T-cell (primary cell): ENCODE measurements at places on chromosomes 3 and 15.

DNA sequence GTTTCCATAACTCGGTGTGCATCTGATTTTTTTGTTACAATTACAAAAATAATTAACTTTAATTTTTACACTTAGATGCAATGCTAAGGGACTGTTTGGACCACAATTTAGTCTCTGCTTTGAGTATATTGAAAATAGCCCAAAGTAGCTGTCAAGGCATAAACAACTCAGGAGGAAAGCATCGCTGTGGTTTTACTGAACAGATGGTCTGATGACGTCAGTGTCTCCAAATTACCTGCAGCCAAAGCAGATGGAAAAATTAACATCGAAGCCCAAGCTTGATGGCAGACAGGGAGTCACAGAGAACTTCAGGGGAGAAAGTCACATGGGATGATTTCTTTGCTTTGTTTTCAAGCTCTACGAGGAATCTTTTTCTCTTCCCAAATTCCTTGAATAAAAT lies 83.1 kb upstream of the PLCL2 start:
- DNase-seq, result no peak

- no peak for DNase-seq
Measured at GRCh38 chr3:186807231-186807630, 949 bp upstream of the RFC4 start.

GRCh38 chr3:133894353-133895207 lies 1.1 kb downstream of the RAB6B start:
- no peak for DNase-seq

GRCh38 chr3:37995652-37996641 lies 5.4 kb downstream of the VILL start:
- DNase-seq, result no peak

GRCh38 chr3:130786306-130786705 lies 39.7 kb upstream of the PIK3R4 start:
- no peak for DNase-seq

- no peak for DNase-seq
Measured at GRCh38 chr3:28320981-28321380, 27.5 kb upstream of the ZCWPW2 start.

GRCh38 chr15:78301326-78301725 lies 1.9 kb upstream of the SKIC8 start:
- DNase-seq, result no peak

DNA sequence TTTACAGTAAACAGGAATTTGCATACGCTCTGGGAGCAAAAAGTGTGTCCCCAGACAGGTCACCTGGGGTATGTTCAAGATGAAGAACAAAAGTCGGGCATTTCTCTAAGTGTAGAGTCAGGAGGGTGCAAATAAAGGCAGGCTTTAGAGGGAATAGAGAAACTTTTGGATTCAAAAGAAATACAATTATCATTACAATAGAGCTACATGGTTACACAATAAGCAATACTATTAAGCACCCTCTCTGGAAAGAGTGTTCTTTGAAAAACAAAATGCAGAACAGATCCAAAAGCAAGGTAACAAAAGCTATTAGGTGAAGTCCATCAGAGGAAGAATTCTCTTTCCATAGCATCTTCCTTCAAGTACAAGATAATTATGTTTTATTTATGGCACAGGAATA lies 679.7 kb downstream of the FHIT start:
- no peak for DNase-seq

DNA sequence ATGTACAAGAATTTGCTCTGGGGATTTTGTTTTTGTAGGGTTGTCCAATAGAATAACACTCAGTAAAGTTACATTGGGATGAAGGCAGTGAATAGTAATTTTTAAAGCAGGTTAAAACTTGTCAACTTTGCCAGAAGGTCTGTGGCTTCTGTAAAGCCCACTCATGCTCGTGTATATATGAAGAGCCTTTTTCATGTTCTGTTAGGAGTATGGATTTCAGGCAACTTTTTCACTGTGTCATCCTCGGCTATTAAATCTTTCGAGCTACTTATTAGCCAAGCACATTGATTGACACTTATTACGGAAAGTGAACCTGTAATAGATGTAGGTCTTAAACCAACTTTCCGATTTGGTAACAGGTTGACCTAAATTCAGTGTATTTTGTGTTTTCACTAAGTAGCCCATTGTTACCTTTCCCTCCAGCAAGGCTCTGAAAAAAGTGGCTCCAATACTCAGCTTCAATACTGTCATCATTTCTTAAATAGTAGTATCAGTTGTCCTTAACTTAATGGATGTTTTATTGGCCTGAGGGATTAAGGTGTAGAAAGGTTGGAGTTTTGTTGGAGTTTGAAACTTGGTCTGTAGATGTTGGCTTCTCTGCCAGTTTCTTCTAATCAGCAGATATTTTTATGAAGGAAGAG lies 1.7 kb downstream of the PAK2 start:
- no peak for DNase-seq

DNA sequence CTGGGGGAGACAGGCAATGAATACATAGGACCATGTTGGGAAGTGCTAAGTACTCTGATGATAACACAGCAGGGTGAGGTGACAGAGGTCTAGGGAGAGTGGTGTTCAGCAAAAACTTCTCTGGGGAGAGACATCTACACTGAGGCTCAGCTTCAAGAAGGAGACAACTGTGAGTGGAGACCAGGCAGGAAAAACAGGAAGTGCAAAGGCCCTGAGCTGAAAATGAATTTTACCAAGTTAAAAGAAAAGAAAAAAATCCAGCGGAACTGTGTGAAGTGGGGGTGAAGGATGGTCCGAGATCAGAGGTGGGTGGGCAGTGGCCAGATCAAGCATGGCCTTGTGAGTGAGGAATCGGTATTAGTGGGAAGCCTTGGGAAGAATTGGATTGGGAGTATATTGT lies 110.1 kb upstream of the CLSTN2 start:
- no peak for DNase-seq

DNA sequence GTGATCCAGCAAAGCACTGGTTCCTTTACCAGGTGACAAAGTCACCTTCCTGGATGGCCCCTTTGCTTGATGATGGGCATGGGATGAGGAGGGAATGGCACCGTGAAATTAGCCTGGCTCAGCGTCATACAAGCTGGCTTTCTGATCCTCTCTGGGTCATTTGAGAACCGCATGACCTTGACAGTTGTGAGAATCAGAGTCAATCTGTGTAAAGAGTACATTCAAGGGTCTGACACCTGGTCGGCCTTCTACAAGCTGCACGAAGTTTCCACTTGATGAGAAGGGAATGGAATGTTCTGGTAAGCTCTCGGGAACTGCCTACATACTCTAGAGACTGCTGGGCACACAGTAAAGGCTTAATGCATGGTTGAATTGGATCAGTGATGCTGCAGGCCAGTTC lies 319.8 kb upstream of the TLE3 start:
- no peak for DNase-seq

- no peak for DNase-seq
Measured at GRCh38 chr15:61794276-61794675, 266.0 kb downstream of the VPS13C start.

DNA sequence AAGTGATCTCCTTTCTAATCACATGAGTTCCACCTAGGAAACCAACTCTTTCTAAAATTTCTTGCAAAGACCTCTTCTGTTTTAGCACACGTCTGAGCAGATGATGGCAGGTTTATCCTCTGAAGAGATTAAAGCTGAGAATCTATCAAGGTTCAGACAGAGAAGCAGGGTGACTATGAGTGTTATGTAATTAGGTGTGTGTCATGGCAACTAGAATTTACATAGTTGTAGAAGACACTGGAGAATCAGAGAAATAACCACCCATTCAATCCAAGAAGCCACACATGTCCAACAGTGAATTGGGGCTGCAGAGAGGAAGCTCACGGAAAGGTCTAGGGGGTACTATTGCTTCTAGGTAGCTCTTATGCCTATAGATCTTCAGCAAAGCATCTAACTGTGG lies 600.5 kb downstream of the PYDC2 start:
- no peak for DNase-seq

GRCh38 chr3:110608566-110608965 lies 463.1 kb upstream of the NECTIN3 start:
- no peak for DNase-seq

- DNase-seq, result no peak
Measured at GRCh38 chr15:90191794-90192509, 9.2 kb upstream of the SEMA4B start.

DNA sequence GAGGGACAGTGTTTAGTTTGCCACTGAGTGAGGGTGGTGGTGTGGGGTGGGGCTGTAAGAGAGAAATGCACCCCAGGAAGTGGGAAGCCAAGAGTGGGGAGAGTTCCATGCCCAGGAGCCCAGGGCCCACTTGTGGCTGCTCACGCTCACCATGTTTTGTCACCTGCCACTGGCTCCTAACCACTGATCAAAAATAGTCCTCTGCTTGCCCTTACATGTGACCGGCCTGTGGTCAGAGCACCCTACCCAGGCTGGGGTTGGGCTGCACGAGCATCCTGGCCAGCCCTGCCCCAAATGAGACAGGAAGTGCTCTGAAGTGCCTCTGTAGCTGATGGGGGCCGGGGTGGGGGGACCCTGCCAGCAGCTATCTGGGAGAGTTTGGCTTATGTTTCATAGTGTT lies 216.3 kb downstream of the RPLP1 start:
- DNase-seq, result peak; percentile 21

DNA sequence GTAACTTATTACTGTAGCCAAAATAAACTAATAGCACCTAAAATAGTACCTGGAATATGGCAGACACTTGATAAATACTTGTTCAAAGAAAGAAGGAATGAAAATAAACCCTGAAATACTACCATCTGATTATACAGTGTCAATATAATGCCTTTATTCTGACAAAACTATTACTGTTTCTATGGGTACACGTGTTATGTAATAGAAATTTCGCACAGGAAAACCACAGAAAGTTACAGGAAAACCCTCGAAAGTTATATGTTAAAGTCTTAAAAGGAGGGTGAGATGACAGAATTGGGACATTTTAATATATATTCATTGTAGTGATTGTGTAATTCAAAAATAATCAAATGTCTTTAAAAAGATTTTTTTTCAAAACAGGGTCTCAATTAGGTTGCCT lies 28.8 kb downstream of the ETFA start:
- no peak for DNase-seq

GRCh38 chr3:40989141-40990061 lies 209.9 kb upstream of the CTNNB1 start:
- no peak for DNase-seq

- no peak for DNase-seq
Measured at GRCh38 chr3:96996009-96996408, 181.6 kb downstream of the EPHA6 start.

DNA sequence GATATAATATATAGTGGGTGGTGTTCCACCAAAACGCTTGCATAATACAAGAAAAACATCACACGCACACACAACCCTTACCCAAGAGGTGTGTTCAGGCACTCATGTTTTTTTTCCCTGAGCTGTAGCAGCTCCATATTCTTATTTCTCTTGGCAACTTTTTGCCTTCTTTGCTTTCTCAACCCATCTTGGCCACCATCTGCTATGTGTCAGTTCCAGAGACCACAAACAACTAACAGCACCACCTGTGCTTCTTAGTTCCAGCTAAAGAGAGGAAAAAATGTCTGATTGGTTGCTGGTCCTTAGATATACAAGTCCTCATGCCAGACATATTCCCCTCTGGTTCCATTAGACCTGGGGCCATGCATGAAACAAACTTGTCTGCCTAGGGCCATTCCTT lies 11.9 kb downstream of the ACTC1 start:
- DNase-seq, result no peak

DNA sequence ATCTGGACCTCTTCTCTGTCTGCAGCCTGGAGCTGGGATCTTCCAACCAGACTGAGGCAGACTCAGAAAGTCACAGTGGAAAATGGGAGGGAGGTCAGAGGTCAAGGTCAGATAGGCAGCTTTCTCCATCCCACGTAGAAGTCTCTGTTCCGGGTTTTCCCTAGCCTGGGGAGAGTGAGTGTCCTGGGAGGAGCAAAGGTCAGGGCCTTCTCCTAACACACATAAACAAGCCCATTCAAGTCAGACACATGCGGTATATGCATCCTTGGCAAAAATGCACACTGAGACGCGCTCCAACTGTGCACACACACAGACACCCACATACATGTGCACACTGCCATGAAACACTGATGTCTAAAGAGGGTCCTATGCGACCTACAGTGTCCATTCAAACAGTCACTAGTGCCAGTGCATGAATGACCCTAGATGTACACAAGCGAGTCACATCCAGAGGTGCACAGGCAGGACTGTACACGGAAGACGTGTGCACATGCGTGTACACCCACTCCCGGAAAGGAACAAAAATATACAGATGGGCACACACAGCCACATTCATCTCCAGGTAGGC lies 681 bp downstream of the TWF2 start:
- DNase-seq, result no peak

DNA sequence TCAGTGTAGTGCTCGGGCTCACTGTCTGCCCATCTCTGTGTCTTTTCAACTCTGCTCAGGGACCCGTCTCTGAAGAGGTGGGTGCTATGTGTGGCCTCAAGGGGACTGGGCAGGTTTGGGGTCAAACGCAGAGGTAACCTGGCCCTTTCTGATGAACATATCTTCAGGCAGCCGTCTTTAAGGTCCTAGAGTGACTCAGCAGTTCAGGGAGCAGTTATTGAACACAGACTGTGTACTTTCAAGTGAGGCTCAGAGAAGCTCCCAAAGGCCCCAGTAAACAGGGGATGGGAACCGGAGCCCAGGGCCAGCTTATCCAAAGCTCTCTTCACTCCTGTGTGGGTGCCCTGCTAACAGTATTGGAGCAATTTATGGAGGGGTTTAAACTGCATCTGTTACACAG lies 73.1 kb downstream of the WDR76 start:
- DNase-seq, result no peak

GRCh38 chr3:102398176-102398575 lies 36.6 kb upstream of the ZPLD1 start:
- DNase-seq, result no peak

DNA sequence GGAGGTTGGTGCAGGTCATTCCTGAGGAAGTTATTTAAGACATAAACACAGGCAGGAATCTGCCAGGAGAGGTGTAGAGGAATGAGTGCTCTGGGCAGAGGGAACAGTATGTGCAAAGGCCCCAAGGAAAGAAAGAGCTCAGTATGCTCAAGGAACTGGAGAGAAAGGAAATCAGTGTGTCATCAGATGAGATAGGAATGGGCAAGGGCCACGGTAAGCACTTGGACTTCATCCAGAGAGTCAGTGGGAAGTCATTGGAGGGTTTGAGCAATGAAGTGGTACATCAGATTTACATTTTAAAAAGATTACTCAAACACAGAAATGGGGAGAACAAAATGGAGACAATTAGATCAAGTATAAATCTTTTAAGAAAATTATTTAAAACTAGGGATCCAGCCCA lies 272.2 kb downstream of the ADAMTSL3 start:
- no peak for DNase-seq

- DNase-seq, result no peak
Measured at GRCh38 chr3:197076415-197076814, 46.8 kb upstream of the MELTF start.

GRCh38 chr15:99439524-99439835 lies 126.3 kb upstream of the MEF2A start:
- DNase-seq, result no peak

GRCh38 chr3:131630097-131630496 lies 127.3 kb upstream of the MRPL3 start:
- no peak for DNase-seq

GRCh38 chr15:69729167-69729748 lies 276.6 kb downstream of the RPLP1 start:
- peak; percentile 72 for DNase-seq
